ENCODE measurements at places on chromosomes 6 and 20. TPM values are rescaled to one million over a fixed set of nuclear protein-coding genes. Genes with fewer than 3 reads are reported as not detected.

Gene MAS1
- total RNA-seq = 0.09 TPM

Gene OPRL1
- total RNA-seq = 9.5 TPM

DNA sequence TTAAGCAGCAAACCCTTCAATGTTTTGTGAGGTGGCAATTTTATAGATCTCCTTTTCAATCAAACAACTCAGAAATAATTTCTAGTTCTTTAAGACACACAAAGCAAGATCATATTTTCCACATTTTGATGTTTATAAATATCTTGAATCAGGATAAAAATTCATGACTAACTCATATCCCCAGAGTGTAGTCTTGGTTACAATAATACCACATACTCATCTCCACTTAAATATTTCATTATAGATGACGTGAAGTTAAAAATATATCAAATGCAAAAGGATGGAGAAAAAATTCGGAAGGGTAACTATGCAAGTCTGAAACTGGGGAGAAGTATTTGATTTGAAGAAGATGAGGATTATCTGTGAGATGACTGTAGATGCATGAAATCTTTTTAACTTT lies 59.8 kb upstream of the HIVEP1 start:
- DNase-seq = no peak

DNA sequence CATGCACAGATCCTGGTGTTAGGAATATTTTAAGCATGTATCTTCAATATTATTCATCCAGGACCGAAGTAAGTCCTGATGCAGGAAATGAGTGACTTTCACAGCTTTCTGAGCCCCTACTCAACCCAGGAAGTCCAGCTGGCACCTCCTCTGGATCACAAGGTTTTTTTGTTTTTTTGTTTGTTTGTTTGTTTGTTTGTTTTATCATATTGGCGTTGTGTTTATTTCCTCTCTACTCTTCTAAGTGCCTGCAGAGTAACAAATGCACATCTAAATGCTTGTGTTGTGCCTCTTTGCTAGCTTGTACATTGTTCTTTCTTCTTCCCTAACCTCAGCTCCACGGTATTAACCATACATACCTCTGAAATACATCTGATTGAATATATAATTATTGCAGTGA lies 594.3 kb upstream of the ADGRB3 start:
- DNase-seq = no peak

Gene FRK
- 0.36 TPM for total RNA-seq

GRCh38 chr6:5481750-5482149 lies 220.4 kb downstream of the FARS2 start:
- DNase-seq = no peak

GRCh38 chr6:107644513-107644912 lies 154.6 kb downstream of the SOBP start:
- DNase-seq = no peak

DNA sequence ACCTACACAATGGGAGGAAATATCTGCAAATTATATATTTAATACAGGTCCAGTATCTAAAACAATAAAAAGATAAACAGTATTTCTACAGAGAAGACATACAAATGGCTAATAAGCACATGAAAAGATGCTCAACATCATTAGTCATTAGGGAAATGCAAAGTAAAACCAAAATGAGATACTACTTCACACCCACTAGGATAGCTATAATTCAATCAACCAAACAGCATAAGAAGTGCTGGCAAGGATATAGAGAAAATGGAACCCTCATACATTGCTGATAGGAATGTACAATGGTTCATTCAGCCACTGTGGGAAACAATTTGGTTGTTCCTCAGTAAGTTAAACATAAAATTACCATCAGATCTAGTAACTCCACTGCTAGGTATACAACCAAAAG lies 48.7 kb downstream of the NUDT3 start:
- DNase-seq = no peak

Measured in cerebellum (tissue), 4 donors.